ENCODE measurements at places on chromosomes 2 and 18.

GRCh38 chr2:24245986-24246776 is 71.3 kb downstream of the FAM228A start:
- no peak for DNase-seq

DNA sequence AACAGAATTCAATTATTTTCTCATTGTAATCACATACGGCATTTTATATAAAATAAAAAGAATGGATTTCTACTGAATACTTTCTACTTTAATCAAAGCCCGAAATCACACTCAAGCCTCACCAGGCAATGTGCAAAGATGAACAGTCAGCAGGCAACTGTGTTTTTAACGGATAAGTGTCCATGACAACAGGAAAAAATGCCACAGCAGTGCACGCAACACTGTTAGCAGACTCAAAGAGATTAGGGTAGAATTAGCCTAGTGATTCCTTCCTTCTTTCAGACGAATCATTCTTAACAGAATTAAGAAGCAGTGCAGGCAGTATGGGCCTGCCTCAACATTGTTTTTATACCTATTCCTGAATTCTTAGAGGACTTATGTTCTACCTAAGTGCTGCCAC is 135.6 kb downstream of the CDH2 start:
- no peak for DNase-seq

DNA sequence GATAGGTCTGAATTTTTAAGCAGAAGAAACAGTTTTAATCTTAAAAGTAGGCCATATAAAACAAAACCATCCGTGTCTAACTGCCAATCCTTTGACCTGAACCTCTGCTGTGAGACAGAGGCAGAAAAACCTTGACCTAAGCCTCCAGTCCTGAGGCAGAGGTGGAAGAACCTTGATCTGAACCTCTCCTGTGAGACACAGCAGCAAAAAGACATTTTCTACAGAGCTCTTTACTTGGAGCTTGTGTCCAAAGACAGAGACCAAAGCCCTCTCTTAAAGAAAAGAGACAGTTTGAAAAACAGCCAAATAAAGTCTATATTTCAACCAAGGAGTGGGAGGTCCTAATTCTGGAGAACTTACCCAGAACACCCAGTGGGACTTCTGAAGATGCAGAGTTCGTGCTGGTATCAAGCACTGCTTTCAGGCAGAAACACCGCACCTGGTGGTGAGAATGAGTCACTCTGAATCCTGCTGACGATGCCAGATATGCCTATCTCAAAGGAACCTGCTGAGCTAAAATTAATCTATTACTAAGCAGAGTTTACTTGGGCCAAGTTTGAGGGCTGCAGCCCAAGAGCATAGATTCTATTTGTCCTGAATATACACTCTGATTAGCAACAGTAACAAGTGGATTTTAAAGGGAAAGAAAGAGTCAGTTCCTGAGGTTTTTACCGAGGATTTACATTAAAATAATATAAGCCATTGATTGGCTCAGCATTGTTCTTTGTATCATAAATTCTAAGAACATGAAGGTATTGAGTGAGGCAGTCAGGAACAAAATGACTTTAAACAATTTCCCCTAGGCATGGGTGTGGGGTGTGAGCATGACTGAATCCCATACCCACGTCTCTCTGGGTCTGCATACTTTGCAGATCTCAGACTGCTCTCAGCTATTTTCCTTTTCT is 806.4 kb downstream of the TRIB2 start:
- no peak for DNase-seq

GRCh38 chr2:40488927-40489677 is 37.2 kb upstream of the SLC8A1 start:
- DNase-seq: no peak

DNA sequence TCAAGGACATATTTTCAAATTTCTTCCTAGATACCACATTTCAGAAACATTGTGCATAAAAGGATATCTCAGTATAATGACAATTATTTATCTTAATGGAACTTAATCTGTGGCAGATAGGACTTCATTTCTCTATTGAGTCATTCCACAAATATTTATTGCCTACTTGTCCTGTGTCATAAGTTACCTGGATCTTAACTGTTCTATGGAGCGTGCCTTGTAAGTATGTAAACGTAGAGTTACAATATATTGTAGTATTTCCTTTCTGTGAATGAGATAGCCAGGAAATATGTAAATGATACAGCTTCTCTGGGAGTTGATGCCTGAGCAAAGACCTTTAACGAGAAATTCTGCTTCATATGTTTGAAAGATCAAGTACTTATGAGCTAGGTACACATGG is 2.5 kb downstream of the AGFG1 start:
- no peak for DNase-seq

DNA sequence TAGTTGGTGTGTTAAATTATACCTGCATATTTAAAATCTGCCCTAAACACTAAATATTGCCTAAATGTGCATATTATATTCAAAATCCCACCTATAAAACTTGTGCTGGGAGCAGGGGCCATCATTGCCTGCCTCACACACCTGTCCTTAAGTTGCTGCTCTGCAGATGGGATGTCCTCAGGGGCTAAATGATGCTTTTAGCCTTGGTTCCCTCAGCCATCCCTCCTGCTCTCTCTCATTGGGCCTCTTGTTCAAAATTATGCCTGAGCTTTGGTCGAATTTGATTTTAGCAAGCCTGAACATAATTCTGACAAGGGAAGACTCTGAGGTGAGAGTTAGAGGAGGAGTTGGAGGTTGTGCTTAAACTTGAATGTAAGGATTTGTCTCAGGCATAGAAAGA is 318.3 kb upstream of the RAB12 start:
- DNase-seq: no peak

DNA sequence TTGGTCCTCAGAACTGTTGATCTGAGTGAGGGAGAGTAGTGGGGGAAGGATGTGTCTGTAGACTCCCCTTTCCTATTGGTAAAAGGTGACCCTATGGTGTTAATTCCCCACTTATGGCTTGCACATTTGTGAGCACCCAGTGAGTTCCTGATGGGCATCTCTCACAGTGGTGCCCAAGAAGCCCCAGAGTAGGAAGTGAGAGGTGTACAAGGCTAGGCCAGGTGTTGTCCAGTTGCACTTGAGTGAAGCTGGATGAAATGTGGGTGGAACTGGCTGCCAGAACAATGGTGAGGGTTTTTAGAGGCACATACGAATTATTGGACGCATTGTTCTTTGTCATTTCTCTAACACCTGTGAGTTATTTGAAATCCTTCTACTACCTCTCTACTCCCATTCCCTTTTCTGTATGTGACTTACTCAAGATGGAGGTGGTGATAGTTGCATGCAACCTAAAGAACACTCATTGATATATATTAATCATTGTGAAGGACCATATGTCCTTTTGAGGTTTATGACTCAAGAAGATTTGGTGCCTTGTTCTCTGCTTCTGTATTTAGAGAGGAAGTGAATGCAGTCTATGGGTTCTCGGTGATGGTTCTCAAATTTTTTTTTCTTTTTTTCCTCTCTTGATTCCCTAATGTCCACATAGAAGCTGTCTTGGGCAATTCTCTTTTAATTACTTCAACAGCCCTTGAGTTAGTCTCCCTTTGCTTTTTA is 162.7 kb downstream of the FSHR start:
- DNase-seq: no peak

DNA sequence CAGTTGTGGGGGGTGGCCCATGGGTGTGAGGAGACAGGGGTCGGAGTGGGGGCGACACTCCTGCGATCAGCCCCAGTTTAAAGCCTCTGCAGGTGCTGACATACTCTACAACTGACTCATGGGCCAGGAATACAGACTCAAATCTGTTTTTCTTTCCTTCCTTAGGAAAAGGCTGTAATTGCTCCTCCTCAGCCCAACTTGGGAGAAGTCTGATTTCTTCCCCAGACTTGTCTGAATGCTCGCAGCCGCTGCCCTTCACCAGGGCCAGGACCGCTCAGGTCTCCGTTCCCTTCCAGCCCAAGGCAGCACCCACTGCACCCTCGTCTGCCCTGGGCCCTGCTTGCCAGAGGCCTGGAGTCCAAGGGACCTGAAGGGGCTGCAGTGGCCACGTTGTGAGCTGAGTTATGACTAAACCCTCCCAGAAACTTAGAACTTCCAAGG is 41.3 kb downstream of the RHOB start:
- no peak for DNase-seq

- no peak for DNase-seq
These were observed 125.0 kb downstream of the LRP2 start for GRCh38 chr2:169237286-169237685.

- DNase-seq: no peak
These were observed 40.7 kb downstream of the INO80D start for GRCh38 chr2:206045251-206045650.

DNA sequence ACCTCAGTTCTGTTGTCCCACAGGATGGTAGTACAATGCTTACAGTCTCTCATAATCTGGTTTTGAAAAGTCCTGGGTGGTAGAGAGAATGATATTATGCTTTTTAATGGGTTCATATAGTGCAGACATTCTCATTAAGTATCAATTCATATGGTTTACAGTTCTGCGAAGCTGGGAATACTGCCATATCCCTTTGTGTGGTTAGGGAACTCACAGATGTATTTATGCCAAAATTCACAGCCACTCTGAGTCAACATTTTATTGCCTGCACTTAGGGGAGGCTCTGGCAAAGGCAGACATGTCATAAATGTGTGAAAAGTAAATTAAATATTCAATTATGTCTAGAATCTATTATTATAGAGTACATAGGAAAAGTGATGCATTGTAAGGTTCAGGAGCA is 808.2 kb downstream of the SUCLG1 start:
- DNase-seq: no peak

DNA sequence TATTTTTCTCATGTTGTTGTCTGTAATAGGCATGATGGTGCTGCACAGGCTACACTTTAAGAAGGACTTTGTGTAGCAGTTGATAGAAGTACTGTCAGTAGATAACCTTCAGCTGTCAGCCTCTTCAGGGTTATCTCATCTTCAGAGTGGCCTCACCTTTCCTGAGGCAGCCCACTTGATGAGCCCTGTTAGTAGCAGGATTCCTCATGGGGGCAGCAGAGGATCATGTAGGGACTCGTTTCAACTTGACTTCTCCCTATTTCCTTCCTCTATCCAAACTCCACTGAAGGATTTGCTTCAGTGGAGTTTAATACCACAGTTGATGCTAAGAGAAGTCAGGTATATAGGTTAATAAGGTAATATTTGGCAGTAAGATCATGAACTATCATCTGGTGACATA is 530.3 kb upstream of the FSIP2 start:
- no peak for DNase-seq

GRCh38 chr18:49168281-49168985 is 217.7 kb upstream of the SMAD7 start:
- DNase-seq: no peak

DNA sequence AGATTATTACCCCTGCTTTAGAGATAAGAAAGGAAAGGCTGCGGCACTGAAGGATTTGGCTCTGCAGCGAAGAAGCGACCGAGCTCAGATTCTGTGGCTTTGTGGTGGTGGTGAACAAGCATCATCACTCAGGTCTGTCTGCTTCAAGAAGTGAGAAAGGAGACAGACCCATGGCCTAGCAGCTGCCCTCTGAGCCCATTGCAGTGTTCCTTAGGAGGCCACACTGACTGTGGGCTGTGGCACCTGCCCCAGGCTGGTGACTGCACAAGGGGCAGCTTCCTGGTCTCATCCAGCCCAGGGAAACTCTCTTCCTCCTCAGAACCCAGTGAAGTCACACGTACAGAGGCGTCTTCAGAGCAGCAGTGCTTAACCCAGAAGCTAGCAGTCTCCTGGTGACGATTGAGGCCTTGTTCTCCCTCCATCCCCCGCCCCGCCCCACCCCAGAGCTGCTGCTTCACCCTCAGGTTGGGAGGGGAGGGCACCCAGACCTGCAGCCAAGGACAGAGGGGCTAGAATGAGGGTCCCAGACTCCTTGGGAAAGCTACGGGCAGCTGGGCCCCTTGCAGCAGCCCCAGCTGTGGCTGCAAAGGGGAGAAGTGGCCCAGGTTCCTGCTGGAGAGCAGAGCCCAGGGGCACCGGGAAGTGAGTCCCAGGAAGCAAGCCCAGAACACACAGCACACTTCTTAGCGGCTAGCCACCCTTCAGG is 22.2 kb downstream of the BIN1 start:
- DNase-seq: peak; percentile 61

DNA sequence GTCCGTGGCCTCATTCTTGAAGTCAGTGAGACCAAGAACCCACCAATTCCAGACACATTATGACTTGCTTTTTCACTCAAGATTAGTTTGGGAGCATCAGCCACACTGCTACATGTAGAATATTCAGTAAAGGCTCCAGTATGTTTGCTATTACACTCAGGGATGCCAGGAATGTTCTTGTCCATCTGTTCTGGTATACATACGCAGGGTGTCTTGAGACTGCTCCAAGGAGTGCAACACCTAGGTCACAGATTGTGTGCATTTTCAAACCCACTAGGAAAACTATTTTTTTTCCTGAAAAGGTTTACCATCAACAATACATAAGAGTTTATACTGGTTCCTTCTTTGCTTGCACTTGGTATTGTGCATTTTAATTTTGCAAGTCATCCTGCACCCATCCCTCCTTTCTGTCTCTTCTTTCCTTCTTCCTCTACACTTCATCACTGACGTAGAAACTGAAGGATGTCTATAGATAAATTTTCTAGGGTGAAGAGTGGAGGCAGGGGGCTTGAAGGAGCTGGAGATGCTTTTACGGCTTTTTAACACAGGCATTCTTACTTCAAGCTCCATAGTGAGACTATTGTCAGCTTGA is 35.3 kb upstream of the MAP2 start:
- DNase-seq: no peak

GRCh38 chr18:27301615-27302378 is 116.7 kb upstream of the CHST9 start:
- DNase-seq: no peak

- DNase-seq: no peak
These were observed 73.5 kb downstream of the PHLPP1 start for GRCh38 chr18:62788876-62789275.

DNA sequence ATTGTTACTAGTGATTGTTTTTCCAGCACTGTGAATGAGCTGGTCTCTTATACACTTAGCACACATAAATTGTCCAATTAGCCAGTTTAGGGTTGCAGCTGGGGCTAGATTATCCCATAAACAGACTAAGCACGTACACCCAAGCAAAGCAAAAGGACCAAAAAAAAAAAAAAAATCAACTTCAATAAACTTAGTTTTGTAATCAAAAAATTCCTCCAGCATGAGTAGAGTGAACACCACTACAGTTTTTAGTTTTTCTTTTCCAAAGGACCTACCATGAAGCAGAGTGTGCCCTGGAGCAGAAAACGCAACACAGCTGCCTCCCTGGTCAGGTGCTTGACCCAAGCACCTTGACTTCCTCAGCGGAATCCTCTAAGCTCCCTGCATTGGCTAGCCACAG is 249.4 kb upstream of the SLC14A2 start:
- no peak for DNase-seq

- no peak for DNase-seq
These were observed 3.6 kb upstream of the ST3GAL5 start for GRCh38 chr2:85892216-85892944.

Measured in central memory CD8-positive, alpha-beta T cell (primary cell).